Right hindlimb (tissue), 1 donor: ENCODE measurements at places on chromosomes 16 and 17.

DNA sequence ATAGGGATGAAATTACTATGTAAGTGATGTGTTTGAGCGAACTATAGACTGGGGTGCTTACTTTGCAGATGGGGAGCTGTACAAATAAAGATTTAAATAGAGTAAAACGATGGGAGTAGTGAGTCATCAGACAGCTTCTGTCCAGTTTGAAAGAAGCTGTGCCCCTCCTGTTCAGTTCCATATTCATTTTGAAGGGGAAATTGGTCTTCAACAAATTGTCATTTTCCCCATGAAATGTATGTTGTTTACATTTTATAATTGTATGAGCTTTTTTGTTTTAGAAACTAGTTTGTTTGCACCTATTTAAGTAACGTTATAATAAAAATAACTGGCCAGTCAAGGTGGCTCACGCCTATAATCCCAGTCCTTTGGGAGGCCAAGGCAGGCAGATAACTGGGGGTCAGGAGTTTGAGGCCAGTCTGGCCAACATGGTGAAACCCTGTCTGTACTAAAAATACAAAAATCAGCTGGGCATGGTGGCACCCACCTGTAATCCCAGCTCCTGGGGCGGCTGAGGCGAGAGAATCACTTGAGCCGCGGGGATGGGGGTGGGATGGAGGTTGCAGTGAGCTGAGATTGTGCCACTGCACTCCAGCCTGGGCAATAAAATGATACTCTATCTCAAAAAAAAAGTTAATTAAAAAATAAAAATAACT, 20.2 kb downstream of the SEC14L1 start:
- no peak for DNase-seq

- peak; percentile 57 for DNase-seq
These were observed 300.9 kb downstream of the C16orf95 start for GRCh38 chr16:87016046-87017035.

- DNase-seq: no peak
These were observed 12.4 kb downstream of the TPSG1 start for GRCh38 chr16:1212616-1213194.

- DNase-seq: no peak
These were observed 18.0 kb upstream of the ZNF629 start for GRCh38 chr16:30805056-30805369.

- DNase-seq: no peak
These were observed 140.1 kb downstream of the CYLD start for GRCh38 chr16:50881956-50882355.

DNA sequence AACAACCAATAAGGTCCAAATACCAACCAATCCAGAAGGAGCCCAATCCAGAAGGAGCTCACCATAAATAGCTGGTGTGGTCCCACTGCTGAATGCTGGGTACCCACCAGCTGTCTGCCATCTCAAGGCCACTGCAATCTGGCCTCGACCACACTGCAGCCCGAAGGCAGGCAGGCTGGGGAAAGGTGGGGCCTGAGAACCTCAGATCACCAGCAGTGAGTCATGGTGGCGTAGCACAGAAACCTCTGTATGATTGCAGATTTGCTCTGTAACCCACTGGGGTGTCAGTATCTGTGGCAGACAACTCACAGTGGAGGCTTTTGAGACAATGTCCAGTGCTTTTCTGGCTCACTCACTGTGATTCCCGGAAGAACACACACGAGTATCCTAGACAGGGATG, 14.7 kb upstream of the CMTR2 start:
- DNase-seq: no peak

GRCh38 chr16:48912360-48912759, 302.4 kb upstream of the N4BP1 start:
- no peak for DNase-seq

DNA sequence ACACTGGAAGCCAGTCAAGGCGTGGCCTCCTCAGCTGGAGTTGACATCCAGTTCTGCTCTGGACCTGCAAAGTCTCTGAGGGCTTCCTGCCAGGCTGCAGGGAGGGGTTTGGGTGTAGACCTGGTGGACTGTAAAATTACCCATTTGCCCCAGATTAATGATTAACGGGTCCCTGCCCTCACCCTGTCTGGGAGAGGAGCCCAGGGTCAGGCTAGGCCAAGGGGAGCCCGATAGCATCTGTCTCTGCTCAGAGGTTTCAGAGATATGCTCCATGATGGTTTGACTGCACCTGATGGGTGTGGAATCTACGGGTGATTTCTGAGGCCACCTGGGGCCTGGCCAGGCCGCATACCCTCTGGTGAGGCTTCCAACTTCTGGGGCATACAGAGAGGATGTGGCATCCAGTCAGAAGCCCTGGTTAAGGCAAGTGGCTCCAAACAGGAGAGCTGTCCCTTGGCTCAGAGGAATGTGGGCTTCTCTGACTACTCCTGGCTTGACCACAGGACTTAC, 11.2 kb downstream of the PPY start:
- DNase-seq: no peak

- DNase-seq: peak; percentile 74
These were observed 91.4 kb upstream of the GSE1 start for GRCh38 chr16:85521552-85522307.

- no peak for DNase-seq
These were observed 166.2 kb upstream of the ASIC2 start for GRCh38 chr17:33459078-33459940.
